Vagina (tissue), 2 donors: ENCODE measurements at places on chromosomes 1 and 21. TPM values are rescaled to one million over a fixed set of nuclear protein-coding genes. Genes with fewer than 3 reads are reported as not detected.

DMRTA2 gene
- total RNA-seq = not detected

RBM11 gene
- total RNA-seq = 2.5 TPM

DNA sequence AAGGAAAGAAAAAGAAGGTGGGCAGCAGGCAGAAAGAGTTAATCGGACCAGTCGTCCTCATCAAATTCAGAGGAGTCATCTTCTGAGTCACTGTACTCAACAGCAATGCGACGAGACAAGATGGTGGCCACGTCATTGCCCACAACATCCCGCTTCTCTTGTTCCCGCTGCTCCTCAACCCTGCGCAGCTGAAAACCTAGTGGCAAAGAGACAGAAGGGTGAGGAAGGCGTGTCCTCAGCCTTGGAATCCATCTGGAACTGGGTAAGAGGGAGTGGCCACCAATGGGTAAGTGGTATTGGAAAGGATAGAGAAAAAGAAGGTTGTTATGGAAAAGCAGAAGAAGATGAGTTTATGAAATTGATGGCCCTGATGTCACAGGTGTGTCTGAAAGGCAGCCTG lies 15.7 kb downstream of the GPR3 start:
- no peaks in the 10 kb centered on the region for H3K27me3 ChIP-seq
- DNase-seq = no peak
- H3K4me1 ChIP-seq = peaks cover 41% of the 10 kb centered on the region
- peaks cover 67% of the 10 kb centered on the region for H3K36me3 ChIP-seq
- H3K27ac ChIP-seq = no peak overlapping the region

- H3K36me3 ChIP-seq = no peaks in the 10 kb centered on the region
- H3K27ac ChIP-seq = no peak overlapping the region
Measured at GRCh38 chr1:168433238-168433637, 110.6 kb downstream of the XCL2 start.

DNA sequence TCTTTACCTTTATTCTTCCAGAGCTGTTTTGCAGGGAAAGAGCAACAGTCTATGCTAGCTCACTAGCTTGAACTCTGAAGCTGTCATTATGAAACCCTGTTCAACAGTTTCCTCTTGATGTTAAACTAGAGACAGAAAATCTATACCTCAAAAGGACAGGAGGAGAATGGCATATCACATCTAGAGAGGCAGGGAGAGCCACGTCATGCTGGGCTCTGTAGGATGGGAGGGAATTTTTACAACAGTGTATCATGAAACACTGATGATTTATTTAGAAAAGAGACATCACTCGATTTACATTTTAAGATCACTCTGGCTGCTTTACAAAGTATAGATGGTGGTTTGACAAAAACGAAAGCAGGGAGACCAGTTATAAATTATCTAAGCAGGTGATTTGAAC lies 224.9 kb upstream of the COA6 start:
- H3K27me3 ChIP-seq = no peaks in the 10 kb centered on the region
- H3K4me1 ChIP-seq = no peaks in the 10 kb centered on the region
- no peak overlapping the region for H3K4me3 ChIP-seq
- no peak for DNase-seq
- no peak overlapping the region for H3K27ac ChIP-seq
- H3K36me3 ChIP-seq = no peaks in the 10 kb centered on the region
